Stimulated activated CD8-positive, alpha-beta memory T cell treated with anti-CD3 and anti-CD28 coated beads, Interleukin-7, amount 100 ng/mL, for 4 hours (primary cell): ENCODE measurements at places on chromosomes 4 and X.

- DNase-seq: no peak
Observed at GRCh38 chr4:61201561-61201960, 1.4 kb downstream of the ADGRL3 start.

DNA sequence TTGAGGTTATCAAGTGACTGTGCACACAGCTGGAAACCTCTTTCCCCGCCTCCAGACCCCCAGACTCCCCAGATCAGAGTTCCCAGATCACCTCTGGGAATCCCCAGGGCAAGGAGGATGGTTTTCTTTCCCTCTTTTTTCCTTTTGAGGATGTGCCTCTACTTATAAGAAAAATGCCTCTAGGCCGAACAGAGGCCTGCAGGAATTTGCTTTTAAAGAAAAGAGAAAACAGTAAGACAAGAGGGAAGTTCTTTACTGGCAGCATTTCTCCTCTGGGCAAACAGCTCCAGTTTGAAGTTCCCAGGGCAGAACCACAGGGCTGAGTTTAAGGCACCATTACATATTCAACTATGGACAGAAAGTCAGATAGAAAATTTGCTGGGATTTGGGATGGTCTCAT lies 837.9 kb upstream of the LCORL start:
- no peak for DNase-seq

- no peak for DNase-seq
Observed at GRCh38 chrX:13115146-13115855, 70.9 kb upstream of the FAM9C start.

DNA sequence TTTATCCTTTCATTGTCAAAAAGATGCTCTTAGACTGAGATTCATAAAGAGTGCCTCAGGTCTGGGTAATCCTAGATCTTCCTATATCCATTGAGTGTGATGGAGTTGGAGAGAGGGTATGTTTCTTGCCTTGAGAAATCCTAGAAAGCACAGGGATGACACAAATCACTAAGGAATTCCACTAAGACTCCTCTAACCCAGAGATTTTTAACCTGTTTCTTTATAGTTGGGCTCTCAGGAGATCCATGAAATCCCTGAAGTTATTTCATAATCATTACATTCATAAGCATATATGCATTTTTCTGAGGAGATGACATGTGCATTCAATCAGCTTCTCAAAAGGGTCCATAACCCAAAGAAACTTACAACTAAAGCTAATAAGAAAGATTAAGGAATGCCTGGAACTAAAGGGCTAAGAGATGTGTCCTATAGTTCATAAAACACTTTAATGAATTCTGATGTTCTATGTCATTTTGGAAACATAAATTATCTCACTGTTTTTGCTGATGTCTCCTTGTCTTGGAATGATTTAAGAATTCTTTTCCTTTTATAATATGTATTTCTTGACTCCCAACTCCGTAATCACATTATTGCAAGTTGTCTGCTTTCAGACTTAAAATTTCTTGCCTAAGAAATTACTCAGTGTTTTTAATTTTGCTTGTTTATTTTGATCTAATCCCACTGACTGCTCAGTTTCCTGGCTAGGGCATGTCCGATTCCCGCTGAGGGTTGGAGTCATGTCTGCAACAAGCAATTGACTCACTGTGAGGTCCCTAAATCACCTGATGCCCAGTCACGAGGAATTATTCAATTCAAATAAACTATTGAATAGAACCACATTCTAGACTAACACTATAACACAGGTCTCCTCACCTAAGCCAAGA lies 2.8 kb upstream of the AMTN start:
- no peak for DNase-seq

DNA sequence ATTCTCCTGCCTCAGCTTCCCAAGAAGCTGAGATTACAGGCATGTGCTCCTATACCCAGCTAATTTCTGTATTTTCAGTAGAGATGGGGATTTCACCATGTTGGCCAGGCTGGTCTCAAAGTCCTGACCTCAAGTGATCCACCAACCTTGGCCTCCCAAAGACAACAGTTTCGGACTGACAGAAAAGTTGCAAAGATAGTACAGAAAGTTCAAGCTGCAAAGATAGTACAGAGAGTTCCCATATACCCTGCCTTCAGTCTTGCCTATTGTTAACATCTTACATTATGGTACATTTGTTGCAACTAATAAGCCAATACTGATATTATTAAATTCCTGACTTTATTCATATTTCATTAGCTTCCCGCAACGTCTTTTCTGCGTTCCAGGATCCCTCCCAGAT lies 65.8 kb downstream of the SUPT20HL2 start:
- DNase-seq: no peak

DNA sequence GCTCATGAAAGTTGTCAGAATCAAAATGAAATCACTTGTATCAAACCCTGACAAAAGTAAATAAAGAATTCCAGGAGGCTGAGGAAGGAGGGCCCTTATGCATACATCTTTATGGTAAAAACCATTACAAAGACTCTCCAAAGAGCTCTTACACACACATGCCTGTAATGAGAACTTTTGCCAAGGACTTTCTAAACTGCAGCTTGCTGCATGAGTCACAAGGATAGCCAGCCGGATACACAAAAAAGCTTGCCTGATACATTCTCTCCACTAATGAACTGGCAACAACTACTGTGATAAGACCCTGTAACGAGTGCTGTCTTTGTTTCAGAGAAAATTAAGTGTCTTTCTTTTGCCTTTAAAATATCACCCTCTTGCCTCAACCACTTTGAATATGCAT lies 618.1 kb downstream of the PPP4R3C start:
- no peak for DNase-seq

GRCh38 chrX:133813971-133814370 lies 171.4 kb downstream of the GPC3 start:
- no peak for DNase-seq

GRCh38 chr4:189083769-189084168 lies 856.9 kb upstream of the FRG1 start:
- DNase-seq: no peak

DNA sequence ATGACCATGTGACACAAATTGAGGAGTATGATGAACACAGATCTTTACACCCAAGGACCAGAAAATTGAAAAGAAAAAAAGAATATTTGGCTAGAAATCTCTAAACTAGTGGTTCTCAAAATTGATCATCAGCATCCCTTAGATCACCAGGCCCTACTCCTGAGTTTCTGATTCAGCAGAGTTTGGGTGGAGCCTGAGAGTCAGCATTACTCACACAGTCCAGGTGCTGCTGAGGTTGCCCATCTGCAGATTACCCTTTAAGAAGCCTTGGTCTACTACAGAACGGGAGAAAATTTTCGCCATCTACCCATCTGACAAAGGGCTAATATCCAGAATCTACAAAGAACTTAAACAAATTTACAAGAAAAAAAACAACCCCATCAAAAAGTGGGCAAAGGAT lies 182.8 kb downstream of the MOSPD2 start:
- DNase-seq: no peak

GRCh38 chr4:127335732-127336131 lies 297.0 kb upstream of the INTU start:
- no peak for DNase-seq

DNA sequence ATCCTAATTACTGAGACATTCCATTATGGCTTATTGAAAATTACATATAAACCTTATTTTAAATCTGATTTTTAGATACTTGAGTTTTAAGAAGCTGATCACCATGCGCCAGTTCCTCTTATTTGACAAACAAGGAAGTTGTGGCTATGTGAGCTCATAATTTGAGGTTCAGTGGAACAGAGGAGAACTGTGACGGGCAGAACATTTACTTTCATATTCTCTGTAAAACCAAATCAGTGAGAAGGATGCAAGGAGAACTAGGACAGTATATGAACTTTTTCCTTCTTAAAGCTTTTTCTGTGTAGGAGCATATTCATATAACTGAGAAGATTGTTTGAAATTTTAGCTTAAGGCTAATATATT lies 25.3 kb downstream of the STIM2 start:
- DNase-seq: no peak

GRCh38 chr4:40340030-40340429 lies 4.9 kb downstream of the CHRNA9 start:
- no peak for DNase-seq

GRCh38 chrX:134013092-134013497 lies 27.7 kb upstream of the GPC3 start:
- DNase-seq: no peak

DNA sequence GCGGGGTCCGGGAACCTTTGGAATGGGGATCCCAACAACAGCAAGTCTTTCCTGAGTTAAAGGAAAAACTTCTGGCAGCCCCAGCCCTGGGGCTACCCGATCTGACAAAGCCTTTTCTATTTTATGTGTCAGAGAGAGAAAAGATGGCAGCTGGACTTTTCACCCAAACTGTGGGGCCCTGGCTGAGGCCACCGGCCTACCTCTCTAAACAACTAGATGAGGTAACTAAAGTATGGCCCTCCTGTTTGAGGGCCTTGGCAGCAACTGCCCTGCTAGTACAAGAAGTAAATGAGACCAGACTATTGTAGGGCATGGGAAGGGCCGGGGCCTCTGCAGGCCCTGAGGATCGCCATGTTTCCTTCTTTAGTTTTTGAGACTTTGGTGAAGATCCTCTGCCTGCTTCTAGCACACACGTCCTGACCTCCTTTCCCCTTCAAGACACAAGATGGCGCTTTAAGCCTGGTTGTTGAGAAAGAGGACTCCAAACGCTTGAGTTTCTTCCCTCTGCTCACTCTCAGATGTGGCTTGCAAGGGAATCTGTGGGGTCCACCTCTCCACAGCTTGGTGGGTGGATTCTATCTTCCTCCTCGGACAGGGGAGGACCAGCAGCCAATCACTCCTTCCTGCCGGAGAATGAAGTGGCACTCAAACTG lies 18.5 kb upstream of the DRD5 start:
- no peak for DNase-seq

GRCh38 chr4:130705023-130705422 lies 1609.1 kb downstream of the C4orf33 start:
- no peak for DNase-seq

- DNase-seq: no peak
Observed at GRCh38 chrX:115595049-115595448, 34.1 kb downstream of the PLS3 start.

- DNase-seq: no peak
Observed at GRCh38 chr4:3527101-3527913, 4.9 kb downstream of the LRPAP1 start.

DNA sequence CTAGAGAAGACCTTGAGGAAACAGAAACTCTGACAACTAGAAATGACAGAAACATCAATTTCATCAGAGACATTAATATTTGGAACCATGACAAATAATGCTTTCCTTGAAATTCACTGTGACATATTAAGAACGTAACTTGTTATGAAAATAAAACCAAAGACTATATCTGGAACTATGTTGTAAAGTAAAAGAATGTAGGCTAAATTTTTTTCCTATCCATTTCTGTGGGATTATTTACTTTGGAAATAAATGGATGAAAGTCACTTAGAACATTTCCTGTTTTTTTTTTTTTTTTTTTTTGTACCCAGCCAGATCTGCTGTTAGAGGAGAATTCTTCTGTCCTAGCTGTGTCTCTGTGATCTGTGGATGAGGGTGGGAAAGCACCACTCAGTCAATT lies 255.9 kb downstream of the SPRY1 start:
- no peak for DNase-seq

GRCh38 chr4:106893395-106893881 lies 142.7 kb downstream of the DKK2 start:
- DNase-seq: no peak

DNA sequence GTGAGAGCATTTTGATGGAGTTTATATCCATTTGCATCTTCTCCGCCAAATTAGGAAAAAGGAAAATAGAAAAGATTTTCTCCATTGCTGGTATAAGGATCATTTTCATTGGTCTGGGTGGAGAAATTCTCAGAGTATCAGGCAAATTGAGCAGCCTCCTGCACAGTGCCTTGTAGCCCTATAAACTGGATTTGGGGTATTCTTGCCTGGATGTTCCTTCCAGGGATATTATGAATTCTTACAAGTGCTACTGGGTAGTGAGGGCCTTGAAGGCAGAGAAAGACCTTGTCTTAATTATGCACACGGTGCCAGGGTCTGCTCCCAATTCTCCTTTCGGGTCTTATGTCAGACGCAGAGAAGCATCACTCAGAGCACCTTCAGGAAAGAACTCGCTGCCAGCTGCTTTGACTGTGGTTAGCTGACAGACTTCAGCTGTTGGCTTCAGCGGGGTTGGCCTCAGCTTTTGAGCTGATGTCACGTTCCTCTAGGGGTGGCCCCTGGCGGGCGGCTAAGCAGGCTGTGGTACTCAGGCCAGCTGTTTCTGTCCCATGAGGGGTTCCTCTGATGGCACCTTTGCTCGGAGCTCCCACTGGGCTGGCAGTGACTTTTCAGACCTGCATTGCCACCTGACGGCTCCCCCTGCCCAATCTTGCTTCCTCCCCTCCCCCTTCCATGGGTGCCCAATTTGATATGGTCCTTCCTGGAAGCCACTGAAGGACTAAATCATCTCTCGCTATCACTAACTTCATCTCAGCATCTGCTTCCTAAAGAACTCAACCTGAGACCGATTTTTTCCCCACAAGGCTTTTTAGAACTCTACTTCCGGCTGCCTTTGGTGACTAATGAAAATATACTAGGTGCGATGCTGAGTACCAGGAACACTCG lies 519.5 kb downstream of the BCOR start:
- DNase-seq: peak; percentile 27

DNA sequence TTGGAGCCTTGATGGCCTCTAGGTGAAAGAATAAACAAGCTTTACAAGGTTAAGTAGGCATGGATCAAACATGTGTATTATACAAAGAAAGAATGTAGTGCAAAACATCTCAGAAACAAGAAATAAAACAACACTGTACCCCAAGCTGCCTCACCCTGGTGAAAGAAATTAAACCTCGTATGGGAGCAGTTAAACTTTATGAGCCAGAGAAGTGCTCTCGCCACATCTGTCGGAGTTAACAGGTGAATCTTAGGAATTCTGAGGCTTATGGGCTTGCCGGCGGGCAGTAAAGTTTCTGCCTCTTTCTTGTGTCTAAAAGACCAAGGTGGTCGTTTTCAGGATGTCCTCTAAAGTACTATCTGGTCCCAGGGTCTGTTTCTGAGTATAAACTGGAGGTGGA lies 34.0 kb upstream of the ARSH start:
- no peak for DNase-seq

DNA sequence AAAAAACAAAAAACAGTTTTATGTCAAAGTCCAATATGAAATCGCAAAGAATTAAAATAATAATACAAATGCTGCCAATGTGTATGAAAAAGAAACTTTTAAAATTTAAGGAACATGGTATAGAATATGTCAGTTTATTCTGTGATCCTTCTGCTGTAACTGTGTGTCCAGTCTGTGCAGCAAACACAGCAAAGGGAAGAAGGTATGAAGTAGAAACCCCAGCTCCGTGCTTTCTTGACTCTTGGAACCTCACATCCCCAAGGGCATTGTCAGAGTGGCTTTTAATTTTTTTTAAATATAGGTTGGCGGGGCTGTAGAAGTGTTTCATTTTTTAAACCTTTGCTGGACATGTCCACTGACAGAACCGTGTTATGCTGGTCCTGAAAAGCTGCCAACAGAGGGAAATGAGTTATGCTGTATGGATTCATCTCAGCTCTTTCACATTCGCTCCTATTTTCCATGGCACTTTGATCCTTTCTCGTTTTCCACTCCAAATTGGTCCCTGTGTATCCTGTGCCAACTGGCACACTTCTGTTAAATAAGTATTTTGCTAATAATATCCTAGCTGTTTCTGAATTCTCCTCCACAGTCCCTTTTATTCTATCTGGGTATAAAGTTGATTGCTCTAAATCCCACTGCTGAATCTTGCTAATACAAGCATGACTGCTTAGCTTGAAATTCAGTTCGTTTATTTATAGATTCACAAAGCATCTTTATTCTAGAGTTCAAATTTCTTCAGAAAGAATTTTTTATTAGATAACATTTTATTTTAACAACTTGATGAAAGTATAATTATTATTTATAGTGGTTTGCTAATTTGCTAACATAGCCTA lies 127.0 kb upstream of the DDIT4L start:
- DNase-seq: no peak
